ENCODE measurements at places on chromosomes 6 and 20. TPM values are rescaled to one million over a fixed set of nuclear protein-coding genes. Genes with fewer than 3 reads are reported as not detected.

DNA sequence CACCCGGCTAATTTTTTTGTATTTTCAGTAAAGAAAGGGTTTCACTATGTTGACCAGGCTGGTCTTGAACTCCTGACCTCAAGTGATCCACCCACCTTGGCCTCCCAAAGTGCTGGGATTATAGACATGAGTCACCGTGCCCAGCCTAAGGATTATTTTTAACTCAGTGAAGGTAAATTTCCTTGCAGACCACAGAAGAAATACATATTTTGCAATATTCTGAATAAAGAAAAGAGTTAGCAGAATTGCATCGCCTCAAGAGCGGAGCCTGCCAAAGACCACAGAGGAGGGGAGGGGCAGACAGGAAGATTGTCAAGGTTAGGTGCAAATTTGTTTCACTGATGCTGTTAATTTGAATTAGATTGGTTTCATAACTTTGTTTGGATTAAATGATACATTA is 47.4 kb downstream of the SOD2 start:
- DNase-seq: no peak

DNA sequence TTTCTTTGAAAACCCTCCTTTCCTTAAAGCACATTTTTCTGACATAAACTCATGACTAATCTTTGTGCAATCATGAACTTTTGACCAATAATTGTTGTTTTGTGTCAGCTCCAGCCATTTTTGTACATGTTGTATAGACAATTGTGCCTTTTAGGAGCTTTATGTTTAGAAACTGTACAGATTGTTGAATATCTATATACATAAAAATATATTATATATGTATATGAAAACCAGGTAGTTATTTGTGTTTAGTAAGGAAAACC is 125.7 kb upstream of the EDN1 start:
- no peak for DNase-seq

GRCh38 chr6:55530931-55531330 is 48.1 kb downstream of the HMGCLL1 start:
- DNase-seq: no peak

RGS17 gene
- 2.5 TPM for polyA plus RNA-seq

GRCh38 chr20:3461211-3461771 is 9.5 kb upstream of the ATRN start:
- DNase-seq: no peak

KCNK15 gene
- 0.67 TPM for polyA plus RNA-seq

DEFB114 gene
- polyA plus RNA-seq: not detected

- DNase-seq: no peak
These were observed 19.7 kb downstream of the VAPB start for GRCh38 chr20:58408603-58409246.

- no peak for DNase-seq
These were observed 13.5 kb upstream of the SNRPC start for GRCh38 chr6:34743625-34744293.

SNX21 gene
- 4.9 TPM for polyA plus RNA-seq

SIRPG gene
- not detected for polyA plus RNA-seq

BCAS4 gene
- polyA plus RNA-seq: 46.6 TPM

DNA sequence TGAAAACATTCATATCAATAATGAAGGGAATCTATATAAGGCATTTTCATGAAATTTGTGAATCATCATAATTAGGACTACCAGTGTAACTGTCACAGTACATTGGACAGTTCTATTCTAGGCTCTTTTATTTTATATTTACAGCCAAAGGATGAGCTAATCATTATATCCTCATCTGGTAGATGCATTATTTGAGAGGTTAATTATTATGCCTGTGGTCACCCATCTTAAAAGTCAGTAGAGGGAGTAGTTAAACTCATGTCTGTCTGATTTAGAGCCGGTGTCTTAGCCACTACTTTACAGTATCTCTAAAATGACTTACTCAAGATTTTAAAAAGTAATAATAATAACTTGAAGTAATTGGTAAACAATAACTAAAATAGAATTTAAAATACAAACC is 899.3 kb upstream of the MAP3K7 start:
- no peak for DNase-seq

SSTR4 gene
- polyA plus RNA-seq: not detected

- DNase-seq: no peak
These were observed at the start of gene DNAH8 for GRCh38 chr6:38715016-38715689. Gene DNAH8, plus strand, starts transcription at chr6:38715311. Its CDS starts 7,499 bp downstream, at chr6:38722810.

SLC13A3 gene
- 0.19 TPM for polyA plus RNA-seq

DNA sequence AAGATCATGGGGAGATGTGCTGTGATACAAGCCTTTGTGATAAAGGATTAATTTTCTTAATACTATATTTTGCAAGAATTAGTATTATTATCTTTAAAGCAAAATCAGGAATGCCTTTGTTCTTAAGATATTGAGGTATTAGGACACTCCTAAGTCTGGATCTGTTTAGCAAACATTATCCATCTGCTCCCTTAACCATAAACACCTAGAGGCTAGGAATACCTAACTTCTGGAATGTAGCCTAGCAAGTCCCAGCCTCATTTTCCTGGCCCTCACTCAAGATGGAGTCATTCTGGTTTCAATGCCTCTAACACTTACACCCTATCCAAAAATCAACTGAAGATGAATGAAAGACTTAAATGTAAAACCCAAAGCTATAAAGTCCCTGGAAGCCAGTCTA is 106.3 kb upstream of the GJE1 start:
- DNase-seq: no peak

- no peak for DNase-seq
These were observed 82.1 kb downstream of the KCNB1 start for GRCh38 chr20:49400410-49400809.

DNA sequence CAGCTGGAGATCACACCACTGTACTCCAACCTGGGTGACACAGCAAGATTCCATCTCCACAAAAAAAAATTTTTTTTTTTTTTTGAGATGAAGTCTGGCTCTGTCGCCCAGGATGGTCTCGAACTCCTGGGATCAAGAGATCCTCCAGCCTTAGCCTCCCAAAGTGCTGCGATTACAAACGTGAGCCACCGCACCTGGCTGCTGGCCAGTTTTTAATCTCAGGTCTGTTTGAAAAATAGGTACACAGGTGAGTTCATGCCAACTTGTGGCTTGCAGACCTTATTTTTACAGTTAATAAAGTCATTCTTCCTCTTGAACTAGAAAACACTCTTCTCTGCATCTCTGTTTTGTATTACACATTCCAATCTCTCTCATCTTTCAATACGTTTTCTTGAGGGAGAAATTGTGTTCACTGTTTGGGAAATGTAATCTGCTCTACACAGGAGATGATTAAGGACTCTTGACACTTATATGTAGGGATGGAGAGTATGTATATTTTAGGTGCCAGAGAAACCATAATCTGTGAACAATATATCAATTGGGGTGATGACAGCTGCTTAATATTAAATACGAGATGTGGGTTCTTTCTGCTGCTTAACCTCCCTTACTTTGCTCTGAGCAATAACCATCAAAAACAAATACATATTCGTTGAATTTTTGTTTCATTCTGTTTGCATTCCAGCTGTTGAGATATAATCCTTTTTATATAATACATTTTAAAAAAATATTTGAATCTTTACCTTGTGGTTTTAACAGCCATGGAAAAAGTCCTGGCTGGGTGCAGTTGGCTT is 17.7 kb upstream of the RIPOR3 start:
- no peak for DNase-seq

- no peak for DNase-seq
These were observed 240.6 kb downstream of the FOXC1 start for GRCh38 chr6:1850121-1850839.

GRCh38 chr6:9830808-9831207 is 584.1 kb downstream of the TFAP2A start:
- DNase-seq: no peak

GRCh38 chr6:12507636-12508035 is 208.9 kb upstream of the PHACTR1 start:
- DNase-seq: no peak

GRCh38 chr20:62876902-62877816 is 15.5 kb upstream of the TCFL5 start:
- no peak for DNase-seq

DNA sequence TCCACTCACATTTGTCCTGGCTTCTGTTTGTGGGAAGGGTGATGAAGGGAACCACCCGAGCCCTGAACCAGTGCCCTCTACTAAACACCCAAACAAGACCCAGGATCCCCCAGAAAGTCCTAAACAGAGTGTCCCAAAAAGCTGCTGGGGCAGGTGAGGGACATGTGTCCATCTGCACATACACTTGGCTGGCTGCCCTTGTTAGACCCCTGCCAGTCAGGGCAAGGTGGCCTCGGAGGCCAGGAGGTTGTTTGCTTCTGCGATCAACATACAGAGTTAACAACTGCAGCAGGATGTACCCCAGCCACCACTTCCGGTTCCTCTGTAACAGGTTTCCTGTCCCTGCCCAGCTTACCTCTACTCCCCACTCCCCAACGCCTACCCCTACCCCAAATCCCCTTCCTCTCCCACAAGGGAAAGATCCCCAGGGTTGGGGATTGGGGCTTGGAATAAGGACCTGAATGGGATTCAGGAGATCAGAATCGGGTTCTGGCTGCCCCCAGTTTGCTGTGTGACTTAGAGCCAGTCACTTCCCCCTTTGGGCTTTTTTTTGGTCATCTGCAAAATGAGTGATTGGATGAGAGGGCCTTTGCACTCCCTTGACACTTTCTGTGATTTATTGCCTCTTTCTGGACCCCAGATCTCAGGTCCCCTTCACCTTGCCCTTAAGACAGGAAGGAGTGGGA is 13.9 kb downstream of the DEF6 start:
- no peak for DNase-seq

GRCh38 chr6:41047745-41048732 is 5.0 kb upstream of the APOBEC2 start:
- no peak for DNase-seq

DNA sequence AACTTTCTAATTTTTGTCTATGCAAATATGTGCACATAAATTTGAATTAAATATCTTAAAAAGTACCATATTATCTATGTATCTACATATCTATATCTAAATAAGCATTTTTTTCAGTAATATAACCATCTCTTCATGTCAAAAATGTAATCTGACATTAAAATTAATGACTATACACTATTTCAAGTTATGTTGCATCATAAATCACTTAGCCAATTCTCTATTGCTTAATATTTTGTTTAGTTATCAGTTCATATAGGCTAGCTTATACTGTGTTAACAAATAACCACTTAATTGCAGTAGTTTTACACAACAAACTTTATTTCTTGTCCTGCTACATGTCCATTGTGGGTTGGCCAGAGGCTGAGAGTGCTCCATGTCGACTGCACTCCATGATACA is 360.8 kb downstream of the EPM2A start:
- DNase-seq: no peak

PRPH2 gene
- not detected for polyA plus RNA-seq

Data from A549 (cell line).